ENCODE measurements at places on chromosomes 7 and 10.

DNA sequence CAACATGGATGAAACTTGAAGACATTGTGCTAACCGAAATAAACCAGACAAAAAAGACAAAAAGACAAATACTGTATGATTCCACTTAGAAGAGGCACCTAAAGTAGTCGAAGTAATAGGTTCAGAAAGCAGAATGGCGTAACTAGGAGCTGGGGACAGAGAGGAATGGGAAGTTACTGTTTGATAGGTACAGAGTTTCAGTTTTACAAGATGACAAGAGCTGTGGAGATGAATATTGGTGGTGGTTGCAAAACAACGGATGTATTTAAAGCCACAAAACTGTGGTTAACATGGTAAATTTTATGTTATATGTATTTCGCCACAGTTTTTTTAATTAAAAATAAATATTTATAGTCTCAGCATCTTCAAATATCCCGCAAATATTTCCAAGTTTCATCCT lies 64.1 kb upstream of the DIP2C start:
- DNase-seq: no peak

DNA sequence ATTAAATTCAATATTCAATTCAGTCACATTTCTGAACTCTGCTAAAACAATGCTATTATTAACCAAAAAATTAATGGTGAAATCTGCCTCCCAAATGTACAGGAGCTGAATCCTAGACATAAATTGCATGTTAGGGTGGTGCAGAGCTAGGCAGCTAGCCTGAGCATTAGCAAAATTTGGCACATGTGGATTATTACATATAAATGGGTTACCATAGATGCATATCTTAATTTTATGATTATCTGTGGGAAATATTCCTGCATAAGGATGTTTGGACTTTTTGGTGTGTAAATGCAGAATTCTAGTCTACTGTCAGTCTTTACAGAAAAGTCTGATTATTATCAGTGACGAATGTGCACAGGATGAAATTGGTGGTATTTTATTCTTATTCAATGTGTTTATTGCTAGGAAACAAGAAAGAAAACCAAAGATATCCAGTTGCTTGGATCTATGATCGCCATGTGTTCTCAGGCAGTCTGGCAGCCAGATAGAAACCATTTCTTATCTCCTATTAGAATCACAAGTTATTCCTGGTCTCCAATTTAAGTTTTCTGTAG lies 150.7 kb downstream of the POU6F2 start:
- DNase-seq: no peak

- DNase-seq: no peak
These were observed 95.7 kb downstream of the POU6F2 start for GRCh38 chr7:39073432-39073831.

GRCh38 chr7:151520419-151521261 lies 945 bp upstream of the RHEB start:
- peak; percentile 22 for DNase-seq

GRCh38 chr10:71596759-71597158 lies 122.8 kb downstream of the C10orf105 start:
- no peak for DNase-seq
